Fibroblast of the aortic adventitia (primary cell): ENCODE measurements at places on chromosomes 6 and 20. TPM values are rescaled to one million over a fixed set of nuclear protein-coding genes. Genes with fewer than 3 reads are reported as not detected.

SLC22A16 gene
- 0.09 TPM in 1 of 2 replicates, not detected in the other for total RNA-seq

ATP6V1G2 gene
- 3.8 and 6.7 TPM in 2 replicates for total RNA-seq

ALDH8A1 gene
- 0.09 and 0.16 TPM in 2 replicates for total RNA-seq

EFCAB8 gene
- total RNA-seq, result not detected in 2 replicates

BPIFB2 gene
- not detected in 2 replicates for total RNA-seq

HLA-DRB5 gene
- total RNA-seq, result not detected in 2 replicates

LAMA5 gene
- 5.6 and 11.1 TPM in 2 replicates for total RNA-seq

PSORS1C2 gene
- not detected in 2 replicates for total RNA-seq

SEC23B gene
- 21.0 and 45.6 TPM in 2 replicates for total RNA-seq

PHF10 gene
- 10.5 and 18.9 TPM in 2 replicates for total RNA-seq

HCRTR2 gene
- total RNA-seq, result not detected in 2 replicates

SLC22A3 gene
- total RNA-seq, result 0.72 and 1.5 TPM in 2 replicates

SAMD5 gene
- total RNA-seq, result 0.09 and 0.16 TPM in 2 replicates

STMN3 gene
- total RNA-seq, result 9.3 and 12.1 TPM in 2 replicates

EPB41L1 gene
- total RNA-seq, result 13.5 and 18.1 TPM in 2 replicates

METTL24 gene
- total RNA-seq, result 0.09 and 0.16 TPM in 2 replicates

KHDRBS2 gene
- total RNA-seq, result not detected in 2 replicates

ZNF165 gene
- 0.45 and 0.65 TPM in 2 replicates for total RNA-seq

TNFRSF6B gene
- total RNA-seq, result 0.36 TPM in 1 of 2 replicates, not detected in the other

RAB44 gene
- not detected in 2 replicates for total RNA-seq

SERPINB6 gene
- 102 and 164 TPM in 2 replicates for total RNA-seq

MTFR2 gene
- total RNA-seq, result 1.5 and 6.1 TPM in 2 replicates

NHLRC1 gene
- total RNA-seq, result 2.1 and 3.0 TPM in 2 replicates

NRSN1 gene
- total RNA-seq, result not detected in 2 replicates

LHFPL5 gene
- total RNA-seq, result not detected in 2 replicates
